Fibroblast of skin of abdomen (primary cell): ENCODE measurements at places on chromosomes 12 and 14.

DNA sequence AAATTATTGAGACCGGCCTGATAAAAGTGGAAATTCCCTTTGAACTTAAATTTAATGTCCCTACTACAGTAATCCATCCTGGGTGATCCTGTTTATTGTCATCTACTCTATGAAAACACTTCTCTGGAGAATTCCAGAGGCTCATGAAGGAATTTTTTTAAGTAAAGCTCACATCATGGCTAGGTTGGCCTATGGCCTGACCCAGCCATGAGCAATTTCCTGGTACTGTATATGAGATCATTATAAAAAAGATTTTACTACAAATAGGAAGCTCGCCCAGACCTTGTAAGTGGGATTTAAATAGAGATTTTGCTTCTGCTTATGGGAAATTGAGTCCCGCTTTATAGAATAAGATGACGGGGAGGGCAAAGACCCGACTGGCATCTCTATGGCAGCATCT lies 215.5 kb downstream of the DPF3 start:
- peak; percentile 53 for DNase-seq

- no peak for DNase-seq
Measured at GRCh38 chr12:92331383-92331782, 185.7 kb upstream of the BTG1 start.

DNA sequence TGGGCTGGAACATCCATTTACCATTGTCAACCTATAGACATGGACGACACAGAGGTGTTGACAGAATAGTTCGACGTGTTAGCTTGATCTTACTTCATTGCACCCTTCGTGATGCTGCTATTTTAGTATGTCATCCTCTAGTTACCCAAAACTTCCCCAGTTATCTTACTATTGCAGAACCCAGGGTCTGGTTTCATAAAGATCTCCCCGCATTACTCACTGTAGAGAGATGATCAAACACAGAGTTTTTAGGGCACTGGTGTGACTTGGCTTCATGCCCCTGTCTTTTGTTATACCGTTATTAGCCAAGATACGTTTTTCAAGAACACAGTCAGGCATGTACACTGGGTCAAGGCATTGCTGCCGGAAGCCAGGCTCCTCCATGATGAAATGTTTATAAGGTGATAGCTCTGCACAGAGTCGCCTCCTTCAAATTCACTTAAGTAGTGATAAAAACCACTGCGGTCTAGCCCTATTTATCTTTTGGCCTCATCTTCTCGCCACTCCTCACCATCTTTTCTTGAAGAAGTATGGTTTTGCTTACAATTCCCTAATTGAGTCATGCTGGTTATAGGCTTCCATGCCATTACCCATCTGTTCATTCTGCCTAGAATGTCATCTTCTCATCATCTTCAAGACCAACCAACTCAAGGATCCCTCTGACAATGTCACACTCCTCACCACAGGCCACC lies 1127.9 kb downstream of the VRK1 start:
- DNase-seq = no peak

DNA sequence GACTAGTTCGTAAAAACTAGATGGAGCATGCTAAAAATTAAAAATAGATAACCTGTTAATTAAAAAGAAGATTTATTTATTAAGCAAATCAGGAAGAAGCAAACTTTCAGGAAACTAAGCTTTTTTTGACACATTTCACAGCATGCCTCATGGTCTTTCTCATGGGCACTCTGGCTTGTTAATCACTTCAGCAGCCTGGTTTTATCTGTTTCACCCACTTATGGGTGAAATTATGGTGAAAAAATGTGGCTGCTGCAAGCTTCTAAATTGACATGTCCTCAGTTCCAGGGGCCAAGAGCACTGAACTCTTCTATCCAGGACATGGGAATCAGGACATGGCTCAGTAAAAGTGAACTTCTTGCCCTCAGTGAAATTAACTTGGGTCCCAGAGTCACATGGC lies 468.6 kb upstream of the SYT1 start:
- no peak for DNase-seq

- DNase-seq = peak; percentile 42
Measured at GRCh38 chr12:100128512-100128908, 14.2 kb downstream of the BLTP3B start.

DNA sequence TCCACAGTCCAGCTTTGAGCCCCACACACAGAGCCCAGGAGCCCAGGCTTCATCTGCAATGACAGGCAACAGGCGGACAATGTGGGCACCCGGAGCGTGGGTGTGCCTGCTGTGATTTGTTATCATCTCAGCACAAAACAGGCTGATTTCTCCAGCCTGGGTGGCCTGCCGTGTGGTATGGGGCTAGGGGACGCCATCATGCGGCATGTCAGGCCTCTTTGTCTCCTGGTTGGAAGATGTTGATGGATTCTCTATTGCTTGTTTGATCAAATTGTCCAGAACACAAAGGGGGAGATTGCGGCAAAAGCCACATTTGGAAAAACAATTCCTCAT lies 147.1 kb downstream of the KIF26A start:
- DNase-seq = no peak

DNA sequence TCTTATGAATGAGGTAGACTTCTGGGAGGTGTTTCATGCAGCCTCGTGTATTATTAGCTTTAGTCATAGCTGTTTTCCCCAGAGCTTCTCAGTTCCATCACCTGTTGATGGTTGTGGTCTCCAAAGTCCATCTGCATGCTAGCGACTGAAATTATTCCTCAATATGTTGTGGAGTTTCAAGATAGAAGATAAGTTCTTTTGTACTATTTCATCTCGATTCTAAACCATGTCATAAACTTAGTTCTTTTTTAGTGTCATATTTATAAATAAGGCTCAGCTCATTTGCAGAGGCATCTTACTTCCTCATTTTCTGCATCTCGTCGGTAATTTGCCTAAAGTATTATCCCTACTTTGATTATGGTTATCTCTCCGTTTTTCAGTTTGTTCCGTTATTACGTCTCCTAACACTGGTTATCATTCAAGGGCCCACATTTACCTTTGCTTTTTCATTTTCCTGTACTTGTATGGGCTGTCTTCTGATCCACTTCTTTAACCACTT lies 119.1 kb downstream of the ITPR2 start:
- no peak for DNase-seq

- no peak for DNase-seq
Measured at GRCh38 chr14:104104076-104104901, 18.8 kb downstream of the ASPG start.

- peak; percentile 90 for DNase-seq
Measured at GRCh38 chr12:79127271-79127751, 262.7 kb downstream of the SYT1 start.

DNA sequence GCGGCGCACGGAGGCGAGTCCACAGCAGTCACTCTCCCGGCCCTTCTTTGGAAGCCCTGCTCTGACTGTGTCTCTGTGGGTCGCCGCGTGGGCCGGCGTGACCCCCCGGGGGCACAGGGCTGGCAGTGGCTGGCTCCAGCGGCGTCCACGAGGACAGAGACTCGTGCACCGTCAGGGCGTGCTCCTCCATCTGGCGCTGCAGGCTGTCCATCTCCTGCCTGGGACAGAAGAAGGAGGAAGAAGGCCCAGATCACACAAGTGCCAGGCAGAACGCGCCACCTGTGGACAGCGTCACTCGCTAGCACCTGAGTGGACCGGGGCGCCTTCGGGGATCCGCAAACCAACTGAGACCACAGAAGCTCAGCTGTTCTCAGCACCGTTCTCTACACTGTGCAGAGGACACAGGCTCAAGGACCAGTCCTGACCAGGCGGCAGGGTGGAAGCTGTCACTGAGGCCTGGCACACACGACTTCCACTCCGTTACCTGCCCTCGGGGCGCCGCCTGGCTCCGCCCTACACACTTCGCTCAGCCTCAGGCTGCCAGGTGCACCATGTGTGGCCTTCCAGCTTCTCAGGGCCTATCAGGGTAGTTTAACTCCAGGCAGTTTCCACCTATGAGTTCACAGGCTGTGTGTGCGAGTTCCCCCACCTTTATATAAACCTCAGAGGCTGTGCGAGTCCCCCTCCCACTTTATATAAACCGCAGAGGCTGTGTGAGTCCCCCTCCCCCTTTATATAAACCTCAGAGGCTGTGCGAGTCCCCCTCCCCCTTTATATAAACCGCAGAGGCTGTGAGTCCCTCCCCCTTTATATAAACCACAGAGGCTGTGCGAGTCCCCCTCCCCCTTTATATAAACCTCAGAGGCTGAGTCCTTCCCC lies 11.7 kb upstream of the ANKLE2 start:
- DNase-seq = no peak

GRCh38 chr12:44000309-44000952 lies 164.6 kb downstream of the TMEM117 start:
- peak; percentile 34 for DNase-seq

GRCh38 chr14:31059152-31059924 lies 33.2 kb upstream of the STRN3 start:
- peak; percentile 75 for DNase-seq

- no peak for DNase-seq
Measured at GRCh38 chr12:122823429-122823828, 11.8 kb upstream of the HIP1R start.

GRCh38 chr12:128619263-128619662 lies 204.5 kb downstream of the SLC15A4 start:
- DNase-seq = no peak

- no peak for DNase-seq
Measured at GRCh38 chr14:56554301-56554700, 25.3 kb upstream of the TMEM260 start.

DNA sequence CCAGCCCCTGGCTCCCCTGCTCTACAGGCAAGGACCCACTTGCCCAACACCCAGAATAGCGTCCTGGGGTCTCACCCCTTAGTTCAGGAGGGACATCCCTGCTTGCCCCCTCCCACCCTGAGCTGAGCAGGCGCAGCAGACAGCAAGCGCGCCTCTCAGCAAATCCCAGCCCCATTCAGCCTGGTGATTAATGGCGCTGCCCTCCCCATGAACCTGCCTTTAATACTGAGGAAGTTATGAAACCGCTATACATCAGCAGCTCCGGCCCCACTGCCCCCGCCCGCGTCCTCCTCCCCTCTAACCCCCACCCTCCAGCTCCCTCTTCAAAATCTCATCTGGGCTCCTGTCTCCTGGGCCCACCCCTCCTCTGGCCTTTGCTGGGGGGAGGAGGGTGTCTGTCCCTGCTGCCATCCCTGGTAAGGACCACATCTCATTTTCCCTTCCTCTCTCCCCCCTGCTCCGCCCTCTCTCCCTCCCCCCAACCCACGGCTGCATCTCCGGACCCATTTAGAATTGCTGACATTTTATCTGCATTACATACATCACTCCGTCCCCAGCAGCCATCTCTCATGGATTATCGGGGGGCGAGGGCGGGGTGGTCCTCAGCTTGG lies 7.1 kb upstream of the SMUG1 start:
- peak; percentile 84 for DNase-seq

GRCh38 chr14:103108749-103109207 lies 14.3 kb downstream of the EXOC3L4 start:
- DNase-seq = peak; percentile 46

GRCh38 chr12:85993746-85994145 lies 119.7 kb downstream of the NTS start:
- no peak for DNase-seq

GRCh38 chr14:68798621-68799020 lies 5.8 kb upstream of the ZFP36L1 start:
- no peak for DNase-seq

DNA sequence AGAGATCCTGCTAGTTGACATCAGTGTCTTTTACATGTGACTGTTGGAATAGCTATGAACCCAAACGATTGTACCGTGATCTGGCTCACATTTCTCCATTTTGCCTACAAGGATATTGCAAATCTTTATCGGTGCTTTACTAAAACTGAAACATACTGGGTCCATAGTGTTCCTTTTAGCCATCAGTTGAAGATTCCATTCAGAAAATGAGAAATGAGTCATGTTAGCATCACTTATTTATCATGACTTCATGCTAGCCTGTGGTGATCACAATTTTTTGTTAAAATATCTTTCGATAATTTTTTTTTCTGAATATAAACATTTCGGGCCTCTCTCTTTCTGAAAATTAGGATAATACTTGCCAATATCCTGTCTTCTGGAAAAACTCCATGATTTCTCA lies 210.3 kb downstream of the EGLN3 start:
- DNase-seq = no peak

DNA sequence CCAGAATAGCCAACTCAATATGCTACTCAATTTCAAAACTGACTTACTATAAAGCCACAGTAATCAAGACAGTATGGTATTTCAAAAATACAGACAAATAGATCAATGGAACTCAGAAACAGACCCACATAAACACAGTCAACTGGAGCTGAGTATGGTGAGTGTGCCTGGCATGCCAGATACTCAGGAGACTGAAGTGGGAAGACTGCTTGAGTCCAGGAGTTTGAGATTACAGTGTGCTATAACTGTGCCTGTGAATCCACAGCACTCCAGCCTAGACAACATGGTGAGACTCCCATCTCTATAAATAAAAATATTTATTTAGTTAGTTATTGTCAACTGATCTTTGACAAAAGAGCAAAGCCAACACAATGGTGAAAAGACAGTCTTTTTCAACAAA lies 81.8 kb downstream of the NUMB start:
- no peak for DNase-seq

- DNase-seq = no peak
Measured at GRCh38 chr12:47823422-47824086, 3.9 kb upstream of the HDAC7 start.

- DNase-seq = no peak
Measured at GRCh38 chr12:53324113-53324778, 2.8 kb upstream of the AAAS start.
